Right ventricle myocardium superior (tissue), 1 donor: ENCODE measurements at places on chromosomes 1 and 21. TPM values are rescaled to one million over a fixed set of nuclear protein-coding genes. Genes with fewer than 3 reads are reported as not detected.

The KIAA1614 gene
- 7.1 TPM for total RNA-seq

The LRRC53 gene
- total RNA-seq = not detected

The SLC45A1 gene
- total RNA-seq = 1.9 TPM

The TMPRSS2 gene
- total RNA-seq = not detected

DNA sequence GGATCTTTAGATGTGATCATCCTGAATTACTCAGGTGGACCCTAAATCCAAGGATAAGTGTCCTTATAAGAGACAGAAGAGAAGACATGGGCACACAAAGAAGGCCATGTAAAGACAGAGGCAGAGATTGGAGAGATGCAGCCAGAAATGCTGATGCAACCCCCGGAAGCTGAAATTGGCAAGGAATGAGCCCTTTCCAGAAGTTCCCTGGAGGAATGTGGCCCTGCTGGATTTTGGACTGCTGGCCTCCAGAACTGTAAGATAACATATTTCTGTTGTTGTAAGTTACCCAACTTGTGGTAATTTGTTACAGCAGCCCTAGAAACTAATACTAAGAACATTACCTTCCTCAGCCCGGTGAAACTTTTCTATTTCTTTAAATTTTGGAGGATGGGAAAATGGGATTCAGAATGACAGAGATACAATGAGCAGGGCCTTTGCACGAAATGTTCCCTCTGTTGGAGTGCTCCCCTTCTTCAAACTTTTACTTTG lies 11.2 kb upstream of the PLPP3 start:
- DNase-seq = no peak

- DNase-seq = no peak
These were observed 26.4 kb upstream of the CLIC6 start for GRCh38 chr21:34642211-34643075.

DNA sequence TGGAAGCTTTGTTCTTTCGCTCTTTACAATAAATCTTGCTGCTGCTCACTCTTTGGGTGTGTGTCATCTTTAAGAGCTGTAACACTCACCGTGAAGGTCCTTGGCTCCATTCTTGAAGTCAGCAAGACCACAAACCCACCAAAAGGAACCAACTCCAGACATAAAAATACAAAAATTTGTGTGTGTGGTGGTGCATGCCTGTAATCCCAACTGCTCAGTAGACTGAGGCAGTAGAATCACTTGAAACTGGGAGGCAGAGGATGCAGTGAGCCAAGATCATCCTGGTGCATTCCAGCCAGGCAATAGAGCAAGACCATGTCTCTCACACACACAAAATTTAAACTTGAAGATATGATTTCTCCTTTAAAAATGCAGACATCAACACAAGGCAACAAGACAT lies 1431.7 kb upstream of the B3GALT2 start:
- no peak for DNase-seq

DNA sequence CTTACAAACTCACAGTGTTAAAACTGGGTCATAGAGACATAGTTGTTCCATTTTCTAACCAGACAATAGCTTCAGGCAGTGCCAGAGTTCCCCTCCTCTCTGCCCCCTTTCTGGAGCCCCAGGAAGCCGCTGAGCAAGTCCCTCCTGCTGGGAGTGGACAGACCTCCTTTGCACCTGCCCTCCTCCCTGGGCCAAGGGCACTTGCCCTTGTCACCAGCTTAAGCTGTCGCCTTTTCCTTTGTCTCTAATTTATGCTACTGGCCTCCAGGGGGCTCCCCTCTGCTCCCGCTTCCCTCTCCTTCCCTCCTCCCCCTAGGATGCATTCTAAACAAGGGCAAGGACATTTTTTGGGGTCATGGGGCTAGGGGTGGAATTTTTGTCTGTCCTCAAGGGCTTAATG lies 182.4 kb downstream of the MIS18A start:
- DNase-seq = no peak

GRCh38 chr1:92502247-92502646 lies 15.5 kb upstream of the GFI1 start:
- no peak for DNase-seq
